ENCODE measurements at places on chromosomes 6 and 20. TPM values are rescaled to one million over a fixed set of nuclear protein-coding genes. Genes with fewer than 3 reads are reported as not detected.

ZNF334 gene
- total RNA-seq = 1.6 TPM

LHFPL5 gene
- not detected for total RNA-seq

ELOVL4 gene
- total RNA-seq = 6.1 TPM

TMEM170B gene
- 0.13 TPM for total RNA-seq

CST2 gene
- not detected for total RNA-seq

ARMH2 gene
- not detected for total RNA-seq

OGFRL1 gene
- total RNA-seq = 10.0 TPM

BTN1A1 gene
- total RNA-seq = not detected

BMP2 gene
- 6.1 TPM for total RNA-seq

TUBB2B gene
- under 0.01 TPM for total RNA-seq

CDSN gene
- total RNA-seq = not detected

SULF2 gene
- 25.3 TPM for total RNA-seq

MTG2 gene
- 22.5 TPM for total RNA-seq

NOL7 gene
- total RNA-seq = 83.5 TPM

MRPS10 gene
- total RNA-seq = 71.6 TPM

C20orf204 gene
- 1.2 TPM for total RNA-seq

PAK5 gene
- not detected for total RNA-seq

ZSCAN23 gene
- total RNA-seq = 2.4 TPM

SCAF8 gene
- total RNA-seq = 22.3 TPM

C20orf144 gene
- not detected for total RNA-seq

FAM217A gene
- not detected for total RNA-seq

WFDC12 gene
- not detected for total RNA-seq

TMEM244 gene
- total RNA-seq = not detected

CALHM5 gene
- not detected for total RNA-seq

BTNL2 gene
- 0.26 TPM for total RNA-seq

Measured in bronchial epithelial cell (primary cell).